Effector memory CD4-positive, alpha-beta T cell (primary cell): ENCODE measurements at places on chromosomes 5 and 9.

- DNase-seq, result no peak
These were observed 31.1 kb downstream of the PTTG1 start for GRCh38 chr5:160452795-160453194.

- DNase-seq, result no peak
These were observed 63.2 kb downstream of the TTLL11 start for GRCh38 chr9:122029898-122030297.

GRCh38 chr9:71147368-71147767 is 25.9 kb upstream of the TRPM3 start:
- no peak for DNase-seq

- DNase-seq, result no peak
These were observed 60.9 kb downstream of the ADRB2 start for GRCh38 chr5:148887123-148887881.

DNA sequence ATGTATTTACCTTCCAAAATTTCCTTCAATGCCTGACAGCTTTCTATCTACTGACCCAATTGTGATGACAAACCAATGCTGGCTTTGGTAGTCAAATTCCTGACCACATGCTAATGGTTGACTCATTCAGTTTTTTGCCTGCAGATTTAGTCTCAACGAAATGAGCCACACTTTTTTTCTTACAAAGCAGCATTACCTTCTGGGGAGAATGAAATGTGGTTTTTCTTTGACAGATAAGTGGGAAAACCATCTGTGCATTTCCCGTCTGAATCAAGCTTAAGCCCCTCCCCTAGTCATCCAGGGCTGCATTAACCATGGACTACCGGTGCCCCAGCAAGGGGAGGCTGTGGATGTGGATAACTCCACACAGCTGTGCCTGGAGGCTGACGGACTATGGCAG is 99.6 kb upstream of the TAF11L2 start:
- no peak for DNase-seq

DNA sequence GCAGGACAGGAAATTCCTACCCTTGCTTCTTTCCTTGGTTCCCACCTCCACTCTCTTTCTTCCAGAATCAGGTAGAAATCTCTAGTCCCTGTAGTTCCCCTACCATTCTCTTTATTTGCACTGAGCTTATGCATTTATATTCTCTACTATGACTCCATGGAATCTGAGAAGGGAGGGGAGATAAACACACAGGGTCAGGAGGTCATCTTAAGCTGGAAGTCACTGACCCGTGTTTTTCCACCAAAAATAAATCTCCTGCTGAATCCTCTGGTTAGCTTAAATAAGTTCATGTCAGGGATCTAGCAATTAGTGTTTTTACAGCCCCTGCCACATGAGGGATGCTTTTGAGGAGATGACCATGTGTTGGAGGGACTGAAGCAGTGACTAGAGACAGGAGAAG is 3.7 kb downstream of the ACTL7B start:
- no peak for DNase-seq

GRCh38 chr9:93965830-93966577 is 10.8 kb upstream of the BARX1 start:
- DNase-seq, result no peak

DNA sequence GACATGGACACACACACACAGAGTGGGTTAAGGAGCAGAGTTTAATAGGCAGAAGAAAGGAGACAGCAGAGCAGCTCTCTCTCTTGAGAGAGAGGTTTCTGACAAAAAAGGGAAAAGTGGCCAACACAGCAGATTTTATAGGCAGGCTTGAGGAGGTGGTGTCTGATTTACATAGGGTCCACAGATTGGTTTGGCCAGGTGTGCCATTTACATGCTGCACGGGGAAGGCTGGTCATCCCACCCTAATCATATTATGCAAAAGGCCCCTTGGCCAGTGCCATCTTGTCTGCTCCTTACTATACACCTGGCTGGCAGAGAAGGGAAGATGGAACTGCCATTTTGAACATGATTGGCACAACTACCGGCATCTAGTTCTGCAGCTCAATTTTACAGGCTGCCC is 240.8 kb downstream of the NPR3 start:
- no peak for DNase-seq

DNA sequence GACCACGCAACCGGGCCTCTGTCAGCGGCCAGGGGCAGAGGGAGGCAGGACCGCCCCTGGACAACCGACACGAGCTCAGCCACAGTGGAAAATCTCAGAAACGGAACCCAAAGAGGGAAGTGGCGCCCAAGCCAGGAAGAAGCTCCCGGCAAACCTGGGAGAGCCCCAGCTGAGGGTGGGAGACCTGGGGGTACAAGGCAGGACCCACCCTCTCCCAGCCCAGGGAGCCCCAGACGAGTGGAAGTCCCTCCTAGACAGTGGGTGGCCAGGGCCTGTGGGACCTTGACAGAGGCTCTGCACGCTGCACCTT is 3.0 kb downstream of the SLC12A7 start:
- no peak for DNase-seq

DNA sequence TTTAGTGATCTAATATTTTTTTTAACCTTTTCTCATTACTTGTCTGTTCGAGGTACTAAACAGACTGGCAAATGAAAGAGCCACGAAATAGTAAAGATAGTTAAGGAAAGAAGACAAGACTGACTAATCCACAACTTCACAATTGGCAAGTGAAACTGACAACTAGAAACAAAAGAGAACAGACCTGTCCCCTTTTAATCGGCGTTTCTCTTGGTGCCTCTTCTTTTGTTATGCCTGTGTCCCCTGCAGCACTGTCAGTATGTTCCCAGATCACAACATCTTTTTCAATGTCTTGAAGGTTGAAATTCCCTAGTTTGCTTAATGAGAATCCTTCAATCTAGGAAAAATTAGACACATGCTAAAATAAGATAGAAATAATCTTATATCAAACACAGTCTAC is 26.1 kb downstream of the TUT7 start:
- DNase-seq, result no peak

GRCh38 chr5:43947935-43948334 is 345.0 kb downstream of the NNT start:
- no peak for DNase-seq

DNA sequence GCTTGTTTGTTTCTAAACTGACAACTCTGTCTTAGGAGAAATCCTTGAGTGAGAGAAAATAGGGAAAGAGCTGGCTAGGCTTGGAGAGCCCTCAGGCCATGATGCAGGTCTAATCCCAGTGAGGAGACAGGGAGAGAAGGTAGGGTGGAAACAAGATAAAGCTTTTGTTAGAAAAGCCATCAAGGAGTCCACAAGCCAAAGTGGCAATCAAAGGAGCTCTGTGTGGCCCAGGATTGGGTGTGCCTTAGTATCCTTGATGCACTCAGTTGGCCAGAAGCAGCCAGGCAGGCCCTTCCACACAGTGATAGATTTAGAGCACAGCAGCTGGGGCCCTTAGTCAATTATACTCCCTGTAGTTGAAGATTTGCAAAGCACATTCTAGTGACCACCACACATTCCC is 73.9 kb downstream of the ALDH7A1 start:
- DNase-seq, result no peak

DNA sequence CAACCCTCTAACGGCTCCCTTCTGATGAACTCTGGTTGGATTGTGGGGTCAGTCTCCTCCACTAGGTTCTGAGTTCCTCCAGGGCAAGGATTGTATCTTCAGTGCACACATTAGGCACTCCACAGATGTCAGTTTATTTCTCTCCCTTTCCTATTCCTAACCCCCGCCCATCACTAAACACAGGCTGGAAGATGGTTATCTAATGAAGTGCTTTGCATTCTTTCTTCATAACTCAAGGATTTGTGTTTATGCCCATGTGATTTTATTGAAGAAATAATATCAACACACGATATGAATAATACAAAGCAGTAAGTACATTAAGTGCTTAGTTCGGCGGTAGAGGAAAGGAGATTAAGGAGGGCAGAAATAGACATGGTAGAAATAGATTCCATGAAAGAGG is 4.4 kb upstream of the CREBRF start:
- no peak for DNase-seq

- DNase-seq, result no peak
These were observed 102.2 kb upstream of the PRR16 start for GRCh38 chr5:120361941-120362340.

GRCh38 chr5:19902316-19902934 is 85.6 kb downstream of the CDH18 start:
- no peak for DNase-seq
